Adrenal gland (tissue), 19 donors: ENCODE measurements at places on chromosomes 2 and 18. TPM values are rescaled to one million over a fixed set of nuclear protein-coding genes. Genes with fewer than 3 reads are reported as not detected.

- H3K4me1 ChIP-seq = peaks cover 36% of the 10 kb centered on the region
- DNase-seq = peak; percentile 90
- H3K27me3 ChIP-seq = no peaks in the 10 kb centered on the region
- no peak overlapping the region for H3K27ac ChIP-seq
Measured at GRCh38 chr2:105396254-105397024, 2.4 kb downstream of the FHL2 start.

- H3K27ac ChIP-seq = peak overlapping the region; percentile 0
- H3K27me3 ChIP-seq = no peaks in the 10 kb centered on the region
- DNase-seq = no peak
Measured at GRCh38 chr2:61493523-61493942, 22.6 kb upstream of the USP34 start.

Gene TNP1
- not detected for total RNA-seq

Gene KCTD1
- 9.8 TPM for total RNA-seq
